GM12878 (cell line): ENCODE measurements at places on chromosomes 16 and 17.

GRCh38 chr17:62648956-62649294 lies 21.5 kb downstream of the MRC2 start:
- DNase-seq: no peak
- no peak overlapping the region for H3K4me3 ChIP-seq
- H3K27ac ChIP-seq: no peak overlapping the region
- peaks cover 16% of the 10 kb centered on the region for H3K4me1 ChIP-seq
- no peaks in the 10 kb centered on the region for H3K36me3 ChIP-seq

DNA sequence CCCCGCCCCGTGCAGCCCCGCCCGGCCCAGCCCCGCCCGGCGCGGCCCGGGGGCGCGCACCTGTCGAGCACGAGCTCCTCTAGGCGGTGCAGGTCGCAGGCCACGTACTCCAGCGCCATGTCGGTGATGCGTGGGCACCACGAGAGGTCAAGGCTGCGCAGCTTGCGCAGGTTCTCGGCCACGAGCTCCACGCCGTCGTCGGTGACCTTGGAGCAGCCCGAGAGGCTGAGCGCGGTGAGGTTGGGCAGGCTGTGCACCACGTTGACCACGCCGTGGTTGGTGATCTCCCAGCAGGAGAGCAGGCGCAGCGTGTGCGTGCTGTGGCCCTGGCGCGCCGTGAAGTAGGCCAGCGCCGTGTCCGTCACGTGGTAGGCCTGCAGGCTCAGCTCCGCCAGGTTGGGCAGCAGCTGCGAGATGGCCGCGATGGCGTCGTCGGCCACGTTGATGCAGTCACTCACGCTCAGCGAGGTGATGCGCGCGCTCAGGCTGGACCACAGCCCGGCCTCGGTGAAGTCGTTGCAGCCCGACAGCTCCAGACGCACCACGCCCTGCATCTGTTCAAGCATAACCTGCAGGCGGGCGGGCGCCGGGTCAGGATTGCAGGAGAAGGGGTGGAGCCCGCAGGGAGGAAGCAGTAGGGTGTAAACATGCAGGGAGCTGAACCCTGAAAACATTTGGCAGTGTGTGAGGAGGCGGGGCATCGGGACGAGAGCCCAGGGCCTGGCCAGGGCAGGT lies 5.3 kb upstream of the WDR24 start:
- no peak for DNase-seq
- no peaks in the 10 kb centered on the region for H3K36me3 ChIP-seq
- H3K27ac ChIP-seq: no peak overlapping the region
- H3K4me1 ChIP-seq: peaks cover 7% of the 10 kb centered on the region

DNA sequence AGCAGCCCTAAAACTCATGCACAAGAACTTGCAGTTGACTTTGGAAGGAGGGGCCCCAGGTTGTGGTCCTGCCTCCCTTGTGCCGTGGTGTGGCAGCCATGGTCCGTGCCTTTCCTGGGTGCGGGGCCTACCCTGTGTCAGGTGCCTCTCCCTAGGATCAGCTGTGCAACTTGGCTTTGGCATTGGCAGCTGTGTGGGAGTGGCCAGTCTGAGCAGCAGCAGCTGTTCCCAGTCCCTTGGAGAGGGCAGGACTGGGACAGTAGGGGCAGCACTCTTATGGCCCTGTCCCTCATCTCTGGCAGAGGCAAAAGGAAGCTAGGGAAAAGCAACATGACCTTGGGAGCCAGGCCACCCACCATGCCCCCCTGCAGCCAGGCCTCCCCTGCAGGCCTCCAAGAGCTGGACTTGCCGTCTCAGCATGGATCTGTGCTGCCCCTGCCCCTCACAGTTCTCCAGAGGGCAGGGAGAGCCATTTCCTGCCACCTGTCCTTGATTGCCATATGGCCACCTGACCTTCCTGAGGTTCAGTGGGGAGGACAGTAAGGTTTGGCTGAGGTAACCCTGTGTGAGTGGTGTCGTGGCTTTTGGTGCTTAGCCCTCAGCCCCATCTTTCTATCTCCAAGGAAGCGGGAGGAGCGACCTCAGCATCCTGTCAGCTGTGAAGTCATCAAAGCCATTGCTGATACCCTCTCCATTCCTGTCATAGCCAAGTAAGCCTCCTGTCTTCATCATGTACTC lies 15.5 kb upstream of the NFATC3 start:
- H3K4me3 ChIP-seq: no peak overlapping the region
- peaks cover 30% of the 10 kb centered on the region for H3K4me1 ChIP-seq
- DNase-seq: no peak
- H3K36me3 ChIP-seq: peaks cover 21% of the 10 kb centered on the region; the same call in 1 of the 2 replicates
- H3K27ac ChIP-seq: peak overlapping the region; percentile 42

DNA sequence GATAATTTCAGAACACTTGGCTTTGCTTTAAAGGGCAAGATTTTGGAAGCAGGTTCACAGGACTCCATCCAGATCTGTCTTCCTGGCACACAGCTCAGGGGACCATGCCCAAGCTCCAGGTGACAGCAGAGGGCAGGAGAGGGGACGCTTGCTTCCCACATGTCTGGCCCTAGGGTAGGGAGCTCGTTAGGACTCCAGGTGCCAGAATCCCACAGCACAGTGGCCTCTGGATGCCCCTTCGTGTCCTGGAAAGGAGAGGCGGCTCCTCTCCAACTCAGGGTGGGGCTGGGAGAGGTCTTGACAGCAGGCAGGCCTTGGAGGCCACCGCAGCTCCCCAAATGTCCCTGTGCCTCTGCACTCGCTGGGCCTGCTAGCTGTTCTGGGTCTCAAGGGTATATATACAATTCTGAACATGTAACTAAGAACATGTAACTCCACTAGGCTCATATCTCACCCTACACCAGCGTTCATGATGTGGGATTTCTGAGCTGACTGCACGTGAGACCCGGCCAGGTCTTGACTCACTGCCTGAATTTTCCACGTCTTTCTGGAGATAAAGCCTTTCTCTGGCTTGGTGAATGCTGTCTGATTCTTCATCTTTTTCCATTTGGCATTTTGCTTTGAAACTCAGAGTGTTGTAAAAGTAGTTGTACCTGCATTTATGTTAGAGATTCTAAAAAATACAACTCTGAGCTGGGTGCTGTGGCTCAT lies 52.8 kb downstream of the MARCHF10 start:
- no peak overlapping the region for H3K4me3 ChIP-seq
- no peak overlapping the region for H3K27ac ChIP-seq
- H3K27me3 ChIP-seq: no peaks in the 10 kb centered on the region
- no peaks in the 10 kb centered on the region for H3K36me3 ChIP-seq

- no peaks in the 10 kb centered on the region for H3K4me1 ChIP-seq
- peaks cover 4% of the 10 kb centered on the region; the same call in 1 of the 2 replicates for H3K27me3 ChIP-seq
- no peak overlapping the region for H3K27ac ChIP-seq
Measured at GRCh38 chr17:9902120-9902519, 3.0 kb downstream of the RCVRN start.

GRCh38 chr16:65490286-65490685 lies 368.4 kb upstream of the CDH11 start:
- no peaks in the 10 kb centered on the region for H3K27me3 ChIP-seq
- DNase-seq: no peak
- H3K4me3 ChIP-seq: no peak overlapping the region
- H3K4me1 ChIP-seq: no peaks in the 10 kb centered on the region
- no peaks in the 10 kb centered on the region for H3K36me3 ChIP-seq
- H3K27ac ChIP-seq: no peak overlapping the region
